ENCODE measurements at places on chromosomes 11 and 22.

DNA sequence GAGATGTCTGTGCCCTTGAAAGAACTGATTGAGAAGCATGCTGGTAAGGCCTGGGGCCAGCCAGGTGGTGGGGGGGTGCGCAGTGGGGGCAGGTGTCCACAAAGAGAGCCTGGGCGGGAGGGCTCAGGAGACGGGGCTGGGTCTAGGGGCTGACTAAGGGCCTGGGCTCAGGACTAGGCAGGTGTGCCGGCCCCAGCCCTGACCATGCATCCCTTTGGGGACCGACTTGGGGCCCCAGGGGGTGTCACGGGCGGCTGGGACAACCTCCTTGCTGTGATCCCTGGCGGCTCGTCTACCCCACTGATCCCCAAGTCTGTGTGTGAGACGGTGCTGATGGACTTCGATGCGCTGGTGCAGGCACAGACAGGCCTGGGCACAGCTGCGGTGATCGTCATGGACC is 4.4 kb downstream of the NDUFV1 start:
- H3K4me1 ChIP-seq = peaks cover 50% of the 10 kb centered on the region
- no peak overlapping the region for H3K4me3 ChIP-seq

DNA sequence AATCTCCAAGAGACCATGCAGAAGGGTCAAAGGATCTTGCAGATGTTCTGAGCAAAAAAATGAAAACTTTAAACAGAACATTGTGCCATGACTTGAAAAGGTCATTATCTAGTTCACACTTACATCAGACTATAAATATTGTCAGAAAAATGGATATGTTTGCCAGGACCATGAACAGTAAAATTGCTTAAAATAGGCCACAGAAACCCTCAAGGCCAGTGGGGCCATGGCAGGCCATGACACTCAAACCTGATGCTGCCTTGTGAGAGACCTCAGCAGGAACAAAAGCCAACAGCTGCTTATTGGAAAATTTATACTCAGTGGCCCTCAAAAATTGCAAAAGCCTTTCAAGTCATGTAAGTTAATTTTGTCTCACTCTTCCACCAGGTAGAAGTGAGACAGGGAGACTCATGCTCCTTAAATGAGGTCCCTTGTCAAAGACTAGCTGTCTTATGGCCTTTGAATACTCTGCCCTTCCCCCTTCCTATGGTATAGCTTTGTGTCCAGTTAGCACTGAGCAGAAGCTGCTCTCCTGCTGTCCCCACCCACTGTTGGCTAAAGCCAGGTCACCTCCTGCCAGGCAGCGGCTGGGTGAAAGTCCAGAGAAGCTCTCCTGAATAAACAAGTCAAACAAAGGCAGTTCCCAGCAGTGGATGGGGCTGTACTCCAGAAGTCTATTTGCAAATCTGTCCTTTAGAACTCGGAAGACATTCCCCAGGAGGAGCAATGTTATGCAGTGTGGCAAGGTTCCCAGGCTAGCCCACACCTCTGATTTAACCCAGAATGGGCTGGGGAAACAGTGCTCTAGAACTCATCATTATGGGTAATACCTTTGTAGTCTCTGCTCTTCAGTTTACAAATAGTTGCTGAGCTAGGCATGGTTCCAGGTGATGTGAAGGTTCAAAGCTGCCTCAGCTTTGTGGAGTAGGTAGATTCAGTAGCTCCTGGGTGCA is 21.4 kb downstream of the ADM start:
- H3K4me1 ChIP-seq = peaks cover 42% of the 10 kb centered on the region
- H3K36me3 ChIP-seq = no peaks in the 10 kb centered on the region
- DNase-seq = no peak
- H3K27me3 ChIP-seq = no peaks in the 10 kb centered on the region

GRCh38 chr11:8098361-8098760 is 17.4 kb downstream of the TUB start:
- no peak overlapping the region for H3K27ac ChIP-seq
- no peak for DNase-seq
- H3K4me1 ChIP-seq = peaks cover 10% of the 10 kb centered on the region
- H3K36me3 ChIP-seq = no peaks in the 10 kb centered on the region
- H3K27me3 ChIP-seq = no peaks in the 10 kb centered on the region

- no peaks in the 10 kb centered on the region for H3K27me3 ChIP-seq
- no peak overlapping the region for H3K27ac ChIP-seq
- H3K36me3 ChIP-seq = no peaks in the 10 kb centered on the region
- H3K4me3 ChIP-seq = no peak overlapping the region
- H3K4me1 ChIP-seq = no peaks in the 10 kb centered on the region
- DNase-seq = no peak
These were observed 533 bp downstream of the ELF5 start for GRCh38 chr11:34512840-34513681.

DNA sequence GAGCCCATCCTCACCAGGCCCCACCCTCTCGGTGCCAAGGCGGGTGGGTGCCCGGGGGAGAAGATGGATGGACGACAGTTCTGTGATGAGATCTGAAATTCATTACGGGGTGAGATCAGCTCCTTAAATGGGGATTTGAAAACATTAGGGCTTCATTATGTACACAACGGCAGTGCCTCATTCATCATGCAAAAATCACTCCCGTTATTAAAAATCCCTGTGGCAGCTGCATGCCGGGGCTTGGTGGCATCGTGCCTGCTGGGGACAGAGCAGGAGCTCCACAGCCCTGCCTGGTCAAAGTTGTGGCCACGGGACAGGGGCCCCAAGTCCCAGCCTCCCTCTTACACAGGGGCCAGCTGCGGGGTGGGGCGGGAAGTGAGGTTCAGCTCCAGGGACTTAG is 20.2 kb downstream of the OTUB1 start:
- no peak overlapping the region for H3K27ac ChIP-seq
- no peak for DNase-seq
- no peak overlapping the region for H3K4me3 ChIP-seq
- H3K4me1 ChIP-seq = peaks cover 10% of the 10 kb centered on the region

GRCh38 chr11:59009661-59010060 is 70.4 kb downstream of the GLYATL1 start:
- DNase-seq = no peak
- no peaks in the 10 kb centered on the region for H3K27me3 ChIP-seq
- H3K4me3 ChIP-seq = no peak overlapping the region
- H3K4me1 ChIP-seq = no peaks in the 10 kb centered on the region
- H3K36me3 ChIP-seq = no peaks in the 10 kb centered on the region

DNA sequence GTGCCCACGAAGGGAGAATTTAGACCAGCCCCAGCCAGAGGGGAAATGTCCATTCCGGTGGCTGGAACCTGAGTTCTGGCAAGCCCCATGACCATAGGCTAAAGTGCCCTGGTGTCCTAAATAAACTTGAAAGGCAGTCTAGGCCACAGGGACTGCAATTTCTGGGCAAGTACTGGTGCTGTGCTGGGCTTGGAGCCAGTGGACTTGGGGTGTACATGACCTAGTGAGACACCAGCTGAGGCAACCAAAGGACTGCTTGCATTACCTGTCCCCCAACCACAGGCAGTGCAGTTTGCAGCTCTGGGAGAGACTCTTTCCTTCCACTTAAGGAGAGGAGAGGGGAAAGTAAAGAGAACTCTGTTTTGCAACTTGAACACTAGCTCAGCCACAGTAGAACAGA is 23.7 kb downstream of the RRP8 start:
- DNase-seq = no peak
- H3K27ac ChIP-seq = no peak overlapping the region
- H3K27me3 ChIP-seq = no peaks in the 10 kb centered on the region
- no peak overlapping the region for H3K4me3 ChIP-seq

DNA sequence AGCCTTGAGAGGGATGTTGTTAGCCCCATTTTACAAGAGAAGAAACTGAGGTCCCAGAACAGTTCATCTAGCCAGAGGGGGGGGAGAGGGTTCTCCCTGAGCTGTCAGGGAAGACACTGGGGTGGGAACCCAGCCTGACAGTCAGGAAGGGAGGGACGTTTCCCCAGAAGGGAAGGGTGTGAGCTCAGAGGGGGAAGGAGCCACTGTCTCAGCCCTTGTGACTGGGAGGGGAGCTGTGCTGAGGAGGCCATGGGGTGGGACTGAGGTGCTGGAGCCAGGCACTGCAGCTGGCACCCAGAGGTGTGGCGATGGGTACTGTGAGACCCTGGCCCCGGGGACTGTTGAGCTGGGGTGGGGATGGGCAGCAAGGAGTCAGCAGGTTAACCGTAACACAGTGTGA is 35.7 kb downstream of the DAGLA start:
- H3K4me3 ChIP-seq = no peak overlapping the region
- H3K27me3 ChIP-seq = no peaks in the 10 kb centered on the region
- H3K36me3 ChIP-seq = peaks cover 9% of the 10 kb centered on the region
- H3K4me1 ChIP-seq = peaks cover 7% of the 10 kb centered on the region
- no peak overlapping the region for H3K27ac ChIP-seq

DNA sequence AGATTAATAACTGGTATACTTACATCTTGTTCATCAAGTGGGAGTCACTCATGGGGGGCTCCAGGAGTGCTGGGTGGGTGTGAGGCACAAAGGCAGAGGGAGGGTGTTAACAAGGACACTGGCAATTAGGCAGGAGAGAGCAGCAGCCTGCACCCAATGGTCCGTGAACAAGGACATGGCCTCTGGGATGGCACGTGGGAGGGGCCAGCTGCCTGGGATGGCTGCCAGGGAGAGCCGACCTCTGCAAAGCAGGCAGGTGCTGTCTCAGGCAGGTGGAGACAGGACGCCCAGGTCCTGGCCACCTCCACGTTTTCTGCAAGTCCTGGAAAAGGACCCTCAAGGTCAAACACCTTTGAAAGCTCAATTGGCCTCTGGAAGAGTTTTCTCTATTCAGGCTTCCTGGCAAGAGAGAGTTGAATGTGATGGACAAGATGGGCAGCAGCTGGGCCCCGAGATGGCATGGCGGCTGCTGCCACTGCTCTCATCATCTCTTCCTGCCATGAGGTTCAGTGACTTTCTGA is 257.1 kb downstream of the BUD13 start:
- H3K27me3 ChIP-seq = no peaks in the 10 kb centered on the region
- DNase-seq = no peak
- no peak overlapping the region for H3K4me3 ChIP-seq
- H3K4me1 ChIP-seq = no peaks in the 10 kb centered on the region
- H3K27ac ChIP-seq = no peak overlapping the region

DNA sequence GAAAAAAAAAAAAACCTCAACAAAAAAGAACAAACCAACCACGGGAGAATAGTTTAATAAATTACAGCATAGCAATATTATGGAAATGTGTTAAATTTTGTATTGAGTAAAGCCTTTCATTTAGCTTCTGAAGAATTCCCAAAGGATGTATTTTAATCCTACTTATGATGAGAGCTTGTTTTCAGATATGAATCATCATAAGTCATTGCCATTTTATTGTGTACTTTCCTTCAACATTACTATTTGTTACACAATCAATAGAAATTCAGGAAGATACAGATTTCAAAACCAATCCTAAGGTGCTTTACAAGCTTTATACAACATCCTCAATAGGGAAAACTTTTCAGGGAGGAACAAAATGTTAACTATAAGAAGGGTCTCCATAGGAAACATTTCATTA is 200.6 kb upstream of the CTSC start:
- H3K27me3 ChIP-seq = no peaks in the 10 kb centered on the region
- peaks cover 16% of the 10 kb centered on the region for H3K4me1 ChIP-seq
- H3K4me3 ChIP-seq = no peak overlapping the region
- H3K27ac ChIP-seq = no peak overlapping the region
- DNase-seq = no peak

- H3K4me1 ChIP-seq = peaks cover 18% of the 10 kb centered on the region
- H3K27ac ChIP-seq = peak overlapping the region; percentile 72
- no peaks in the 10 kb centered on the region for H3K27me3 ChIP-seq
These were observed 3.0 kb downstream of the RSPH14 start for GRCh38 chr22:23138584-23139435.

GRCh38 chr11:86785576-86785975 is 14.8 kb upstream of the PRSS23 start:
- H3K36me3 ChIP-seq = no peaks in the 10 kb centered on the region
- H3K4me1 ChIP-seq = no peaks in the 10 kb centered on the region
- H3K27me3 ChIP-seq = no peaks in the 10 kb centered on the region
- H3K4me3 ChIP-seq = no peak overlapping the region
- H3K27ac ChIP-seq = no peak overlapping the region

- DNase-seq = no peak
- H3K27me3 ChIP-seq = no peaks in the 10 kb centered on the region
- no peak overlapping the region for H3K27ac ChIP-seq
- no peaks in the 10 kb centered on the region for H3K4me1 ChIP-seq
- H3K36me3 ChIP-seq = no peaks in the 10 kb centered on the region
- H3K4me3 ChIP-seq = no peak overlapping the region
These were observed 395.8 kb downstream of the RAB38 start for GRCh38 chr11:87779276-87780067.

GRCh38 chr11:70378506-70379134 is 19.7 kb upstream of the CTTN start:
- H3K4me3 ChIP-seq = no peak overlapping the region
- H3K36me3 ChIP-seq = peaks cover 14% of the 10 kb centered on the region
- H3K27ac ChIP-seq = no peak overlapping the region

DNA sequence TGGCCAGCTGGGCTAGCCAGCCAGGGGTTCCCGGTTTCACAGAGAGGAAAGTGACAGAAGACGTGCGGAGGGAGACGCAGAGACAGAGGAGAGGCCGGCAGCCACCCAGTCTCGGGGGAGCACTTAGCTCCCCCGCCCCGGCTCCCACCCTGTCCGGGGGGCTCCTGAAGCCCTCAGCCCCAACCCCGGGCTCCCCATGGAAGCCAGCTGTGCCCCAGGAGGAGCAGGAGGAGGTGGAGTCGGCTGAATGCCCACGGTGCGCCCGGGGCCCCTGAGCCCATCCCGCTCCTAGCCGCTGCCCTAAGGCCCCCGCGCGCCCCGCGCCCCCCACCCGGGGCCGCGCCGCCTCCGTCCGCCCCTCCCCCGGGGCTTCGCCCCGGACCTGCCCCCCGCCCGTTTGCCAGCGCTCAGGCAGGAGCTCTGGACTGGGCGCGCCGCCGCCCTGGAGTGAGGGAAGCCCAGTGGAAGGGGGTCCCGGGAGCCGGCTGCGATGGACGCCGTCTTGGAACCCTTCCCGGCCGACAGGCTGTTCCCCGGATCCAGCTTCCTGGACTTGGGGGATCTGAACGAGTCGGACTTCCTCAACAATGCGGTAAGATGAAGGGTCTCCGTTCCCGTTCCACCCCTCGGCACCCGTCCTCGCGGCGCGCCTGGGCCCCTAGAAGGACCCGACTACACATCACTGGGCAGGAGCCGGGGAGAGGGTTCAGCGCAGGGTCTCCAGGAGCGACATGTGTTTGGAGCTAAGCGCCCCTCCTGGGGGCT is at the start of gene CREB3L1:
CREB3L1 (plus strand) TSS at position 41 of the 765 bp plus-strand sequence; CDS start at position 491, 450 bp downstream.
- no peaks in the 10 kb centered on the region for H3K36me3 ChIP-seq
- H3K4me3 ChIP-seq = peak within 1 kb of the TSS; percentile 33
- no peak for DNase-seq
- peaks cover 2% of the 10 kb centered on the region for H3K27me3 ChIP-seq

GRCh38 chr11:20489948-20490347 is 102.4 kb downstream of the PRMT3 start:
- H3K36me3 ChIP-seq = no peaks in the 10 kb centered on the region
- no peak for DNase-seq
- H3K4me3 ChIP-seq = no peak overlapping the region
- no peaks in the 10 kb centered on the region for H3K27me3 ChIP-seq

- peaks cover 8% of the 10 kb centered on the region for H3K4me1 ChIP-seq
- no peak overlapping the region for H3K4me3 ChIP-seq
- no peaks in the 10 kb centered on the region for H3K36me3 ChIP-seq
- no peaks in the 10 kb centered on the region for H3K27me3 ChIP-seq
- DNase-seq = no peak
These were observed 8.3 kb upstream of the ARHGEF17 start for GRCh38 chr11:73299751-73300150.

- peak overlapping the region; percentile 95 for H3K27ac ChIP-seq
- peaks cover 3% of the 10 kb centered on the region for H3K4me1 ChIP-seq
- H3K27me3 ChIP-seq = no peaks in the 10 kb centered on the region
- DNase-seq = no peak
These were observed 57.6 kb downstream of the KCNJ4 start for GRCh38 chr22:38397189-38398085.

- no peaks in the 10 kb centered on the region for H3K27me3 ChIP-seq
- H3K27ac ChIP-seq = no peak overlapping the region
- peaks cover 43% of the 10 kb centered on the region for H3K36me3 ChIP-seq
- no peaks in the 10 kb centered on the region for H3K4me1 ChIP-seq
These were observed 6.2 kb upstream of the RANBP1 start for GRCh38 chr22:20109411-20110358.

Data from esophagus squamous epithelium (tissue), 5 donors.